Spinal cord (tissue), 10 donors: ENCODE measurements at places on chromosomes 1 and 21. TPM values are rescaled to one million over a fixed set of nuclear protein-coding genes. Genes with fewer than 3 reads are reported as not detected.

GRCh38 chr21:38486221-38486620 lies 12.1 kb downstream of the ERG start:
- no peaks in the 10 kb centered on the region for H3K4me1 ChIP-seq
- no peaks in the 10 kb centered on the region for H3K36me3 ChIP-seq
- no peak overlapping the region for H3K27ac ChIP-seq
- H3K27me3 ChIP-seq: no peaks in the 10 kb centered on the region
- no peak overlapping the region for H3K4me3 ChIP-seq

- DNase-seq: no peak
- H3K27ac ChIP-seq: no peak overlapping the region
- no peak overlapping the region for H3K4me3 ChIP-seq
Measured at GRCh38 chr1:11649624-11650330, 4.5 kb downstream of the FBXO2 start.

DNA sequence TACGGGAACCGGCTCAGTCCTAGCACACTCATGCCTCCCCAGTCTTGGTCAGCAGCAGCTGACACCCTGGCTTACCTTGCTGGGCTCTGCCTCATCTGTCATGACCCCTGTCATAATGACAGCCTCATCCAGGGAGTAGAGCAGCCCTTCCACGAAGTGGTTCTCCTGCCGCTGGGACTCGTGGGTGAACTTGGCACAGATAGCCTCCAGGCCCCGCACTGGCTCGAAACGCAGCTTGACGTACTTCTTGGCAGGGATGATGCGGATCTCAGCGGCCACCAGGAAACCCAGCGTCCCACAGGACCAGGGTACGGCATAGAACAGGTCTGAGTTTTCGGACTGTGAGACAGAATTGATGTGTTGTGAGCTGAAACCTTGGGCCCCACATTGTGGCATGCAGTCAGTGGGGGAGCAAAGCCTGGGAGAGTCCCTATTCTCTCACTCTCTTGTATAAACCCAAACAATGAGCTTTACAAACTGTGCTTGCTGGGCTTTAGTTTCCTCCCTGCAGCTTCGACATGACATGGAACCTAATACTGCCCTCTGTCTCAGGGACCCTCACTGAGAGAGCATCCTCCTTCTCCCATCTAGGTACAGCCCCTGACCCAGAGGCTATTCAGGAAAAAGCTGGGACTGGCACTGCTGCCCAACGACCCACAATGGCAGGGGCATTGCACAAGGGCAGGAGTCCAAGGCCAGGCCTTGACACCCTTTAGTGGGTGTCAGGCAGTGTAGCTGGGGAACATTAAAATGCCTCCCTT lies 15.5 kb downstream of the DHCR24 start:
- H3K4me1 ChIP-seq: no peaks in the 10 kb centered on the region
- peaks cover 59% of the 10 kb centered on the region for H3K36me3 ChIP-seq
- no peak overlapping the region for H3K4me3 ChIP-seq
- DNase-seq: no peak
- no peak overlapping the region for H3K27ac ChIP-seq

GRCh38 chr1:46488343-46489168 lies 1.1 kb upstream of the DMBX1 start:
- H3K4me3 ChIP-seq: no peak overlapping the region
- H3K27me3 ChIP-seq: peaks cover 97% of the 10 kb centered on the region
- peaks cover 25% of the 10 kb centered on the region for H3K4me1 ChIP-seq

GRCh38 chr1:116106646-116107045 lies 4.6 kb upstream of the MAB21L3 start:
- no peaks in the 10 kb centered on the region for H3K36me3 ChIP-seq
- H3K4me1 ChIP-seq: no peaks in the 10 kb centered on the region
- no peak for DNase-seq
- no peak overlapping the region for H3K4me3 ChIP-seq
- H3K27ac ChIP-seq: no peak overlapping the region

DNA sequence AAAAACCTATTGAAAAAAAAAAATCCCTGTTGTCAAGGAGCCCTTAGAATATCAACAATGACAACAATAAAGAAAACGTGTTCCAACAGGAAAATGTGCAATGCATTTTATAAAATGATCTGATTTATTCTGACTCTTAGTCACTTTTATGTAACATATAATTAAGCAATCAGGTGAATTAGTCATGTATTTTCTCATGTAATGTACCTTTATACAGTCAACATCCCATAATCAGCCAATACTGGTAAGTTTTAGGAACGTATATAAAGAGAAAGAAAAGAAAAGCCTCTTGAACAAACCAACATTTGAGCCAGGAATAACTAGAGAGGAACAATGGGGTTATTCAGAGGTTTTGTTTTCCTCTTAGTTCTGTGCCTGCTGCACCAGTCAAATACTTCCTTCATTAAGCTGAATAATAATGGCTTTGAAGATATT lies at the start of gene CLCA4:
Gene CLCA4 (plus strand): TSS at position 292 of the 435 bp plus-strand sequence. CDS start 42 bp downstream, at position 334.
- H3K27me3 ChIP-seq: no peaks in the 10 kb centered on the region
- no peaks in the 10 kb centered on the region for H3K36me3 ChIP-seq
- DNase-seq: no peak
- H3K4me3 ChIP-seq: no peak within 1 kb of the TSS

- H3K27me3 ChIP-seq: no peaks in the 10 kb centered on the region
- no peak overlapping the region for H3K4me3 ChIP-seq
- no peaks in the 10 kb centered on the region for H3K36me3 ChIP-seq
- H3K4me1 ChIP-seq: peaks cover 15% of the 10 kb centered on the region
- DNase-seq: no peak
Measured at GRCh38 chr1:9075022-9075421, 5.6 kb upstream of the SLC2A5 start.

- H3K4me1 ChIP-seq: no peaks in the 10 kb centered on the region
- H3K27me3 ChIP-seq: no peaks in the 10 kb centered on the region
- no peak overlapping the region for H3K27ac ChIP-seq
- DNase-seq: peak; percentile 27
- H3K36me3 ChIP-seq: no peaks in the 10 kb centered on the region
- no peak overlapping the region for H3K4me3 ChIP-seq
Measured at GRCh38 chr1:71196685-71197084, 115.8 kb upstream of the ZRANB2 start.

DNA sequence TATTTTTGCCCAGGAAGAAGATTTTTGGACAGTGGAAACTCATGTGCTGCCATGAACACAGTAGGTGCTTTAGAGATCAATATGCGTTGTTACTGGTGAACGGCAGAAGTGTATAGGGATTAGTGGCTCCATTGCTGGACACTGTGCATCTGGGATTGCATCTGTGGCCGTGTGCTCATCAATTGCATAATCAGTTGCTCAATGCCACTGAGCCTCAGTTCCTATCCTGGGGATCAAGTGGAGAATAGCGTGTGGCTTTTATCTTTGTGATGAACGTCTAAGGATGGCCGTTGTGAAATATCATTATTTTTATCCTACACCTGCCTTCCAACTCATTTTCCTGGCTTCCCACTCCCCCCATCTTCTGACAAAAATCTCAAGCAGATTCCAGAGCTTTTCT lies 5.4 kb downstream of the TNN start:
- peaks cover 19% of the 10 kb centered on the region for H3K4me1 ChIP-seq
- no peaks in the 10 kb centered on the region for H3K27me3 ChIP-seq
- H3K36me3 ChIP-seq: no peaks in the 10 kb centered on the region
- DNase-seq: no peak
- peak overlapping the region; percentile 77 for H3K27ac ChIP-seq
- no peak overlapping the region for H3K4me3 ChIP-seq

GRCh38 chr21:29221253-29221744 lies 77.4 kb upstream of the BACH1 start:
- H3K27ac ChIP-seq: no peak overlapping the region
- H3K27me3 ChIP-seq: no peaks in the 10 kb centered on the region
- H3K36me3 ChIP-seq: no peaks in the 10 kb centered on the region
- H3K4me3 ChIP-seq: no peak overlapping the region

DNA sequence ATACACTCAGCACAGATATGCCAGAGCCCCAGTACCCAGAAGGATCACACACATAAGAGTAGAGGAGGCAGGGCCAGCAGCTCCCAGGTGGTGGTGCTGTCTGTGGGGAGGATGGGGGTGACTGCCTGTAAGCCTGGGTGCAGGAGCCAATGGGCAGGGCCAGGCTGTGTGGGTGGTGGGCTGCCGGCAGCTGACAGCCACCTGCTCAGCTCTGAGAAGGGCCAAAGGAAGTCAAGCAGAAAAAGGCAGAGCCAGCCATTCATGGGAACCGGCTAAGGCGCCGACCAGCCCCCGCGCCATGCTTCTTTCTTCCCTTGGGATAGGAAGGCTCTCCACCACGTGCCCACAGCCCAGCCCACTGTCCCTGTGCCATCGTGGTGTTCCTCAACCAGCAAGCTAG lies 14.1 kb downstream of the PIK3C2B start:
- peaks cover 52% of the 10 kb centered on the region for H3K4me1 ChIP-seq
- H3K27ac ChIP-seq: no peak overlapping the region
- H3K4me3 ChIP-seq: no peak overlapping the region

GRCh38 chr1:16405441-16405840 lies 31.8 kb downstream of the SPATA21 start:
- no peak overlapping the region for H3K4me3 ChIP-seq
- H3K27me3 ChIP-seq: no peaks in the 10 kb centered on the region
- no peak for DNase-seq
- no peak overlapping the region for H3K27ac ChIP-seq

- no peaks in the 10 kb centered on the region for H3K36me3 ChIP-seq
- peaks cover 24% of the 10 kb centered on the region for H3K4me1 ChIP-seq
- H3K27ac ChIP-seq: no peak within 1 kb of the TSS
- no peaks in the 10 kb centered on the region for H3K27me3 ChIP-seq
Measured at GRCh38 chr1:153548722-153549688, at the start of gene S100A3. Gene S100A3, minus strand, starts transcription at chr1:153549258. Its CDS starts 773 bp downstream, at chr1:153548485.

- no peak overlapping the region for H3K4me3 ChIP-seq
- peaks cover 5% of the 10 kb centered on the region for H3K27me3 ChIP-seq
- H3K27ac ChIP-seq: no peak overlapping the region
- H3K4me1 ChIP-seq: peaks cover 25% of the 10 kb centered on the region
- no peaks in the 10 kb centered on the region for H3K36me3 ChIP-seq
Measured at GRCh38 chr1:226497991-226498639, 50.4 kb upstream of the STUM start.

DNA sequence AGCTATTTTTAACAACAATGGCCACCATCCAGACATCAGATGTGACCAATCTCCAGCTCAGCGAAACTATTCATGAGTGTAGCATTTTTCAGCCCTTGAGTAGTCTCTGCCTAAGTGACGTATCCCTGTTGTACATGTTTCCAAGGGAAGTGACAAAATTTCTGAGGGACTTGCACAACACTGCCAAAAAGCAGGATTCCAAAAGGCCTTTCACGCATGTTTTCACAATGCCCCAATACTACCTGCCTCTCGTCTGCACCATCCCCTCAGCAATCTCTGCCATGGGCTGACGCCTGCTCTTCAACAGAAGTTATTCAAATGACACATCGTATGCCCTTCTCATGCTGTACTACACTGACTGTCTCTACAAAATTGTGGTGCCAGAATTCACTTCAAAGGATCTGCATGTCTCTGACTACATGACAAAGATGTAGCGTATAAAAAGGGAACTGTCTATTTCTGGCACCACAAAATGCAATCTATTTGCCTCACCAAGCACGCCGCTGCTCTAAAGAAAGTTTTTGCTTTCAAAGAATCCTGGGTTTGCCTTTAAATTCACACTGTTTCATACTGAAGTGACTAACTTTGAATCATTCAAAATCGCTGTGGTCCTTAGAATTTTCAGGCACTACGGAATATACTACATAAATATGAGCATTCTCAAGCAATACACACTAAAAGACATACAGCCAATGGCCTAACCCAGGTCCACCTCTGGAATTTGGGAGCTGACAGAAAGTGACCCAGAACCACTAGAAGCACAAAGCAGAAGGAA lies 32.9 kb downstream of the JAK1 start:
- no peak overlapping the region for H3K4me3 ChIP-seq
- no peaks in the 10 kb centered on the region for H3K27me3 ChIP-seq
- peak overlapping the region; percentile 2 for H3K27ac ChIP-seq
- no peaks in the 10 kb centered on the region for H3K4me1 ChIP-seq
- DNase-seq: no peak

DNA sequence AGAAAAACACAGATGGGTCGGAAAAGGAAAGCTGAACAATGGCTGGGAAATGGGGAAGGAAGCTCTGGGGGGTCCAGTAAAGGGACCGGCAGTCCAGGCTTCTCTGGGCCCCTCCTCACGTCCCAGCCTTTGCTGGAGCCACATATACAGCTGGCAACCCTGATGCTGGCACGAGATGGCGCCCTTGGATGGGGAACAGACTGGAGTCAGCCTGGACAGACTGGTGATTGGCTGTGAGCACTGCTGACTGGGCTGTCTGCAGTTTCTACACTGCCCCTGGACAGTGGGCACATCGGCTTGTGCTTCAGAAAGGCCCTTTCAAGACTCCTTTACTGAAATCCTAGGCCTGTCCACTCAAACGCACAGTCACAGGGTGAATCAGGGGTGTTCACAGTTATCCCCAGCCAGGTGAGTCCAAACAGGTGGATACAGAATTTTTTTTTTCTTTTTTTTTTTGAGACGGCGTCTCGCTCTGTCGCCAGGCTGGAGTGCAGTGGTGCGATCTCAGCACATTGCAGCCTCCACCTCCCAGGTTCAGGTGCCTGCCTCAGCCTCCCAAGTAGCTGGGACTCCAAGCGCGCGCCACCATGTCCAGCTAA lies 31.1 kb upstream of the ZBTB40 start:
- peaks cover 24% of the 10 kb centered on the region for H3K4me1 ChIP-seq
- DNase-seq: peak; percentile 66
- H3K27ac ChIP-seq: no peak overlapping the region
- no peak overlapping the region for H3K4me3 ChIP-seq
- H3K36me3 ChIP-seq: no peaks in the 10 kb centered on the region
- H3K27me3 ChIP-seq: no peaks in the 10 kb centered on the region

DNA sequence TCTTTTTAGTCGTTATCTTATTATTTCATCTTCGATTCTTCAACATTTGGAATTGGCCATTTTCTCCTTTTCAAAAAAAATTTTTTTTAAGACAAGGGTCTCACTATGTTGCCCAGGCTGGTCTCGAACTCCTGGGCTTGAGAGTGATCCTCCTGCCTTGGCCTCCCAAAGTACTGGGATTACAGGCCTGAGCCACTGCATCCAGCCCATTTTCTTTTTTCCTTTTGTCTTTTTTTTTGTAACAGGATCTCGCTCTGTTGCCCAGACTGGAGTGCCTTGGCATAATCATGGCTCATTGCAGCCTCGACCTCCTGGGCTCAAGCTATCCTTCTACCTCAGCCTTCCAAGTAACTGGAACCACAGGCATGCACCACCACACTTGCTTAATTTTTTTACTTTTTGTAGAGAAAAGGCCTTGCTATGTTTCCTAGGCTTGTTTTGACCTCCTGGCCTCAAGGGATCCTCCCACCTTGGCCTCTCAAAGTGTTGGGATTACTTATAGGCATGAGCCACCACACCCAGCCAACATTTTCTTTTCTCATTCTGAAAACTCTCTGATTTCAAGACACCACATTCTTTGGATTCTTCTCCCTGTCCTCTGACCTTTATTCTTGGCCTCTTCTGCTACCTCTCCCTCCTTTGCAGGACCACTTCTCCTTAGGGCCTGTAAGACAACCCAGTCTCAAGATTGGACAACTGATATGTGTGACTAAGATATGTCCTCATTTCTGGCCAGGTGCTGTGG lies 6.0 kb upstream of the MAP1LC3C start:
- no peaks in the 10 kb centered on the region for H3K27me3 ChIP-seq
- H3K4me3 ChIP-seq: no peak overlapping the region
- DNase-seq: no peak

GRCh38 chr1:7135493-7135892 lies 350.2 kb downstream of the CAMTA1 start:
- peaks cover 3% of the 10 kb centered on the region for H3K4me1 ChIP-seq
- H3K4me3 ChIP-seq: no peak overlapping the region
- H3K27me3 ChIP-seq: no peaks in the 10 kb centered on the region
- no peak overlapping the region for H3K27ac ChIP-seq

The PLEKHN1 gene
- not detected for total RNA-seq

The TMEM61 gene
- 0.59 TPM for total RNA-seq

The FCRL4 gene
- total RNA-seq: not detected

The PGM1 gene
- 58.3 TPM for total RNA-seq

The KCNQ4 gene
- 1.3 TPM for total RNA-seq

The ADAMTS1 gene
- total RNA-seq: 20.5 TPM

The RAB42 gene
- total RNA-seq: 9.2 TPM

The TRABD2B gene
- total RNA-seq: 0.89 TPM

The DNAH14 gene
- 51.4 TPM for total RNA-seq

The VHLL gene
- not detected for total RNA-seq

The CD48 gene
- total RNA-seq: 1.1 TPM

The DYRK1A gene
- 95.9 TPM for total RNA-seq
